ENCODE measurements at places on chromosomes 11 and 22.

GRCh38 chr11:65781152-65781961, 581 bp upstream of the AP5B1 start:
- no peak for DNase-seq

DNA sequence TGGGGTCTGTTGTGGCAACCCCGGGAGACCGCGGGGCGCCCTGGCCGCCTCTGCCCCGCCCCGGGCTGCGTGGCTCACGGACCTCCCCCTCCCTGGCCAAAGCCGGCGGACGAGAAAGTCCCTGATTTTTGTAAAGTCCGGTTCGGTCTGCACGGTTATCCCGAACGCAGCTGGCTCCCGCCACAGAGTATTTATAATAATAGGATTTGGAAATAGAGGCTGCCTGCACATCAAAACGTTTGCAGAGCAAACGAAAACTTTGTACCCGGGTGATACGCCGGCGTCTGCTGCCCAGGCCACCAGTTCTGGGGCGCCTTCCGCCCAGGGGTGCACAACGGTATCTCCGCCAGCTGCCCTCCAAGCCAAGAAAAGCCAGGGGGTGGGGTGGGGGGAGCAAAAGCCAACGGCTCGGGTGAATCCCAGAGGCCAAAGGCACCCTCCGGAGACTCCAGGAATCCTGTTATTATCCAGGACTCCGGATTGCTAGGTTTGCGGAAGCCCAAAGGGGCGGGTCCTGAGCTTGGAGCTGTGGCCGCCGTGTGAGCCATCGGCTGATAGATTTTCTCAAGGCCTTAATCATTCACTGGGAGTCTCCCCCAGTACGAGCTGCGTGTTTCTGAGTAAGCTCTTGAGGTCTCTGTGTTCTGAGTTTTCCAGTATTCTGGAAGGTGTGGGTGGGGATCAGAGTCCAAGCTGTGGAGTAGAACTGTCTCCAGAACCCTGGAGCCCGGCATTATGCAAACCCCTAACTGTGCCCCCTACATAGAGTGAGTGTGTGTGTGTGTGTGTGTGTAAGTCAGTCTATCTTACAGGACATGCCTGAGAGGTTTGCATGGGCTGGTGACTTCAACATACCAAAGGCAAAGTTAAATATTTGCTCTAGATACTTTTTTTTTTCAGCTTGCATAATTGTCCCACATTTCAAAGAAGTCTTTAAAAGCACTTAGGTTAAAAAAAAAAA, 673 bp upstream of the SHANK2 start:
- DNase-seq = no peak

DNA sequence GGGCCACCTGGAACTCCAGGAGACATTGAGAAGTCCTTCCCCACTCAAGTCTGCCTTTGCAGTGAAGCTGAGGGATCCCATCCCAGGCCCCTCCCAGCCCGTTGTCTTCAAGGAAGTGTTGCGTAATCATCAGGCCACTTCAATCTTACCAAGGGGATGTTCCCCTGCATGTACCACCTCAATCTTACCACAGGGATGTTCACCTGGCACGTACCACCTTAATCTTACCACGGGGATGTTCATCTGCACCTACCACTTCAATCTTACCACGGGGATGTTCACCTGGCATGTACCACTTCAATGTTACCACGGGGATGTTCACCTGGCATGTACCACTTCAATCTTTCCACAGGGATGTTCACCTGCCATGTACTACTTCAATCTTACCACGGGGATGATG, 108.0 kb upstream of the SYN3 start:
- no peak for DNase-seq

- DNase-seq = no peak
Measured at GRCh38 chr11:44575288-44575672, 9.8 kb downstream of the CD82 start.

- no peak for DNase-seq
Measured at GRCh38 chr22:29141078-29141688, 64.5 kb upstream of the EMID1 start.

GRCh38 chr22:29700900-29701154, 19.0 kb upstream of the CABP7 start:
- DNase-seq = no peak

DNA sequence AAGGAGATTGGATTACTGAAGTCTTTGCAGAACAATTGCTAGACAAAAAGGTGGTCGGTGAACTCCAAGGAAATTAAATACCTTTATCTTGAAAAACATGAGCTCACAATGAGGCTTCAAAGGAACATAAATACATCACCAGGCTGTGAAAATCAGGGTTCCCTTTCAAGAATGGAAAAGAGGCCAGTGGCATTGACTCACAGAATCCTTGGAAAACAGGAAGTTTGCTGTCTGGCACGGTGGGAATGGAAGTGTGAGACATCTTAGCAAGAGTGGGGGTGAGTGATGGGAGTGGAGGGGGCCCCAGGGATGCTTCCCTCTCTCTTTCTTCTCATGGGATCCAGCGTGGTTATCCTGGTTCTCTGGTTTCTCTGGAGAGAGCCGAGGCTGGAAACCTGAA, 48.9 kb upstream of the TBCEL start:
- DNase-seq = no peak

DNA sequence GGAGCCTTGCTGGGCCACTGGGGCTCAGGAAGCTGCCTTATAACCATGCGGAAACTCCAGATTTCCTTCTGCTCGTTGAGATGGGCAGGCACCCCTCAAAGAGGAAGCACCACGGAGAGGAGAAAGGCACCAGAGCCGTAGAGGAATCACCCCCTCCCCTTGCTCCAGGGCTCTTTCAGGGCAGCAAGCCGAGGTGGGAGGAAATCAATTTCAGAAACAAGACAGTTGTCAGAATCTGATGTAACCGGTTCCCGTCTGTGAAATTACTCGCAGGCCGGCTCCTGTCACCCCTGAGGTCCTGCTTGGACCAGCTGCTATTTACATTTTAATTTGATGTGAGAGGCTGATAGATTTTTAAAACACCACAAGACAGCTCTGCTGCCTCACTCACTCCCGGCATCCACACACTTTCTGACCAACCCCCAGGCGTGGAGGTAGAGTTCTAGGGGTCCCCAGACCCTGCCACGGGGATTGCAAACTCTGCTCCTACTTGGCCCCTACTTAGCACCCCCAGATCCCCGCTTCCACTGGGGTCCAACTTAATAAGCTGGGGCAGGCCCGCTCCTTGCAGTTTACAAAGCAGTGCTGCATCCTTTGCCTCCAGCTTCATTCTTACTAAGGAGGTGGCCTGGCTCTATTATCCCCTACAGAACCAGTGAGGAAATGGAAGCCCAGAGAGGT, 162.5 kb downstream of the CEP164 start:
- no peak for DNase-seq

DNA sequence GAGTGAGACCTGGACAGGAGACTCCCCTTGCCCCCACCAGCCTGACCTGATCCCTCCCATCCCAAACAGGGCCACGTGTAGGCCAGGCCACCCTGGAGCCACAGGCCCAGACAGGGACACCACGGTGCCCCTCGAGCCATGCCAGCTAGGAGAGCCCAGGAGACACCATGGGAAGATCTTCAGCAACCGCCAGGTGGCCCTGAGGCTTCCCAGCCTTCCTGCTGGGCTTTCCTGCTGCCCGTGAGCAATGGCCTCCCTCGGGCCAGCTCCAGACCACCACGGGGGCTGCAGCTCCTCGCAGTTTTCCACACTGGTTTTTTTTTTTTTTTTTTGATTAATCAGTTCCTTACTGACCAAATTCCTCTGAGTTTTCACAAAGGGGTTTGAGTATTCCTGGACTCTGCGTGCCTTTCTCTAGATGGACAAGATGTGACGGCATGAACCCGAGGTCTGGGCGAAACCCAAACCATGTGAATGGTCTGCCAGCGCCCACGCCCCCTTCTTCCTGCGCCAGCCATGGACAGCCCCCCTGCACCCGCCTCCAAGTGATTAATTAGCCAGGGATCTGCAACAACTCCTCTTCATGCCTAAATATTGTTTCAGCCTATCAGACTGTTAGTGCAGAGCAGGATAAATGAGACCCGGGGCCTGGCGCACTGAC, 40.9 kb downstream of the TBX1 start:
- DNase-seq = no peak

- DNase-seq = no peak
Measured at GRCh38 chr11:134818516-134818915, 406.5 kb upstream of the B3GAT1 start.

- DNase-seq = no peak
Measured at GRCh38 chr11:74559934-74560309, 32.5 kb upstream of the POLD3 start.
